Suppressor macrophage (primary cell): ENCODE measurements at places on chromosomes 6 and 20.
A peak's percentile ranks its signal among the peaks of the same experiment; 100 is the strongest.

- DNase-seq, result no peak
Measured at GRCh38 chr6:3009930-3010329, 10.2 kb downstream of the NQO2 start.

- DNase-seq, result no peak
Measured at GRCh38 chr6:89386917-89387491, 25.1 kb downstream of the RRAGD start.

GRCh38 chr20:63536997-63537524, at the start of gene PTK6:
Gene PTK6 (minus strand): TSS chr20:63537376. CDS start chr20:63537314, 62 bp downstream.
- peak; percentile 92 for DNase-seq

DNA sequence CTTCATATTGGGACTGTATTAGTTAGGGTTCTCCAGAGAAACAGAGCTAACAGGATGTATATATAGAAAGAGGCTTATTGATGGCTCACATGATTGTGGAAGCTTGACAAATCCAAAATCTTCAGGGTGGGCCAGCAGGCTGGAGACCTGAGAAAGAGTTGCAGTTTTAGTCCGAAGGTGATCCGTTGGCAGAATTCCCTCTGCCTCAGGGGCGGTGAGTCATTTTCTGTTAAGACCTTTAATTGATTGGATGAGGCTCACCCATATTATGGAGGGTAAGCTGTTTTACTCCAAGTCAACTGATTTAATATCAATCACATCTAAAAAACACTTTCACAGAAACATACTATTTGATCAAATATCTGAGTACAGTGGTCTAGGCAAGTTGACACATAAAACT, 113.6 kb downstream of the FLRT3 start:
- DNase-seq, result no peak

DNA sequence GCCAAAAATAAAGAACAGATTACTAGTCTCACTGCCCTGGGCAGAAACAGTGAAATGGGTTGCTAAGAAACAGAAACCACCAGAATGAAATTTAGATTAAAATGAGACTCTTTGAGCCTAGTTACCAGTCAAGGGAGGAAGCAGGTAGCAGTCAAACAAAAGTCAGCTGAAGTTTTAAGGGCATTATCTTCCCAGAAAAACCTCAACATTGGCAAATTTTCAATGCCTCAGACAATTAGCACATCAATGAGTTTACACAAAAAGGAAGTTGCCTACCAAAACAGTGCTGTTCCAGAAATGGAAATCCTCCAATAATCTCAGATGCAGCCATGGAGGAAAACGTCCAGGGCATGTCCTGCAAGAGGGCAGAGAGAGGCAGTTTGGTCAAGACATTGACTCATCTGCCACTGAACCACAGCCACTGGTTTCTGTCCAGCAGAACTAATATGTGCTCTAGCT, 399.7 kb upstream of the ADGRB3 start:
- no peak for DNase-seq

DNA sequence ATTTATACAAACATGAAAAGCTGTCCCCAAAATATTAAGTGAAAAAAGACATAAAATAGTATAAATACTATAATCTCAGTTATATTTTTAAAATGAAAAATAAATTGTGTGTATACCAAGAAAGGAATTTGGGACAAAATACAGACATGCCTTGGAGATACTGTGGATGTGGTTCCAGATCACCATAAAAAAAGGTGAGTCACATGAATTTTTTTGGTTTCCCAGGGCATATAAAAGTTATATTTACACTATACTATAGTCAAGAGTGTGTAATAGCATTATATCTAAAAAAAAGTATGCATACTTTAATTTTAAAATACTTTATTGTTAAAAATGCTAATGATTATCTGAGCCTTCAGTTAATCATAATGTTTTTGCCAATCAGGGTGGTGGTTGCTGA, 17.4 kb upstream of the SDHAF4 start:
- no peak for DNase-seq

- peak; percentile 2 for DNase-seq
Measured at GRCh38 chr6:105646391-105646867, 243.5 kb upstream of the PREP start.

- peak; percentile 2 for DNase-seq
Measured at GRCh38 chr6:77740380-77740779, 87.5 kb downstream of the MEI4 start.

DNA sequence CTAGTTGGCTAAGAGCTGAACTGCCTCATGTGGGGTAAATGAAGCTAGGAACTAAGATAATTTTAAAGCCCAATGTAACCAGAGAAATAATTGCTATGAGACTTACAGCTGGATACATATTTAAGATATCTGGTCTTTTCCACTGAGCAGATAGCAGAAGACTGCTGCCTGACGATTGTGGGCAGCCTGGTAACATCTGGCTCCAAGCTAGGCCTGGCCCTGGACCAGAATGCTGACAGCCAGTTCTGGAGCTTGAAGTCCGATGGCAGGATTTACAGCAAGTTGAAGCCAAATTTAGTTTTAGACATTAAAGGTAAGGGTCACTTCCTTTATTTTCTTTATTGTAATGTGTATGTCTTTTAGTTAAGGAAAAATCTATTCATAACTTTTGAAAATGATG, 65.7 kb downstream of the RTN4IP1 start:
- no peak for DNase-seq

- no peak for DNase-seq
Measured at GRCh38 chr6:45965792-45966191, 49.9 kb downstream of the CLIC5 start.

GRCh38 chr20:40134176-40134575, 554.9 kb downstream of the MAFB start:
- no peak for DNase-seq

GRCh38 chr6:50850223-50851048, 31.8 kb downstream of the TFAP2B start:
- peak; percentile 1 for DNase-seq

DNA sequence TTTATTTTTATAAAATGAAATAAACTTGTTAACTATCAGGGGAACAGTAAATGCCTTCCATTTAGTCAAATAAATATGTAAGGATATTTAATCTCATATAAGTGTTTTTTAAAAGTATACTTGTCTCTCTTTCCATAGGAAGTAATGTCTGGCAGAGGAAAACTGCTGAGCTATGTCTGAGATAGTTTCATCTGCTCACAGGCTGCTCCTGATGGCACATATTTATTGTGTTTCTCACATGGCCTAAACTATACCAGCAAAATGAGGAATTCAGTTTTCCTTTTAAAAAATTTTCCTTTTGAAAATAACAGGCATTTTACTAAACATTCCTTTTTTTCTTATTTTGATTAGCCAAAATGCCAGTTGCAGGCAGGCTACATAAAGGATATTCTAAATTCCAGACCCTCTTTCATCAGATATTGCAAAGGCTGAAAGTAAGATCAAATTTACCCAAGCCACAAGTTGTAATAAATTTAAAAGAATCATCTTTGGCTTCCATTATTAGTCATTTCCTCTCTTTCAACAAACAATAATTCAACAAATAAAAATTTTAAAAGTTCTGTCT, 60.1 kb upstream of the RNF146 start:
- no peak for DNase-seq

- DNase-seq, result no peak
Measured at GRCh38 chr6:148513145-148514071, 170.8 kb downstream of the SASH1 start.

GRCh38 chr6:167577891-167578361, 248.8 kb upstream of the AFDN start:
- DNase-seq, result no peak

DNA sequence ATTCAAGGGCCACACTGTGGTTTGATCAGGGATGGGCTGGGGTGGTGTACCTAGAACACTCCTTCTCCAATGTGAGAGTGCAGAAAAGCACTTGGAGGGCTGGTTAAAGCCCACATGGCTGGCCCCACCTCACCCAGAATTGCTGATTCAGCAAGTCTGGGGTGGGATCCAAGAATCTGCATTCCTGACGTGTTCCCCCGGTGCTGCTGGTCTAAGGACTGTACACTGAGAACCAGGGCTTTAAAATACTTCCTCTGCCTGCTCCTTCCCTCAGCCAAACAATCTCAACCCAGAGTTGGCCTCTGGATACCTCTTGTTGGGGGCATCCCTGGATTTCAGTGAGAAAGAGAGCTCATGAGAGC, 13.4 kb upstream of the OCSTAMP start:
- no peak for DNase-seq

DNA sequence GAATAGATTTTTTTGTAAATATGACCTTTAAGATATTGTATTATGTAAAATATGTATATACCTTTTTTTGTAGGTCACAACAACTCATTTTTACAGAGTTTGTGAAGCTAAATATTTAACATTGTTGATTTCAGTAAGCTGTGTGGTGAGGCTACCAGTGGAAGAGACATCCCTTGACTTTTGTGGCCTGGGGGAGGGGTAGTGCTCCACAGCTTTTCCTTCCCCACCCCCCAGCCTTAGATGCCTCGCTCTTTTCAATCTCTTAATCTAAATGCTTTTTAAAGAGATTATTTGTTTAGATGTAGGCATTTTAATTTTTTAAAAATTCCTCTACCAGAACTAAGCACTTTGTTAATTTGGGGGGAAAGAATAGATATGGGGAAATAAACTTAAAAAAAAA, 130.9 kb downstream of the SULF2 start:
- no peak for DNase-seq

DNA sequence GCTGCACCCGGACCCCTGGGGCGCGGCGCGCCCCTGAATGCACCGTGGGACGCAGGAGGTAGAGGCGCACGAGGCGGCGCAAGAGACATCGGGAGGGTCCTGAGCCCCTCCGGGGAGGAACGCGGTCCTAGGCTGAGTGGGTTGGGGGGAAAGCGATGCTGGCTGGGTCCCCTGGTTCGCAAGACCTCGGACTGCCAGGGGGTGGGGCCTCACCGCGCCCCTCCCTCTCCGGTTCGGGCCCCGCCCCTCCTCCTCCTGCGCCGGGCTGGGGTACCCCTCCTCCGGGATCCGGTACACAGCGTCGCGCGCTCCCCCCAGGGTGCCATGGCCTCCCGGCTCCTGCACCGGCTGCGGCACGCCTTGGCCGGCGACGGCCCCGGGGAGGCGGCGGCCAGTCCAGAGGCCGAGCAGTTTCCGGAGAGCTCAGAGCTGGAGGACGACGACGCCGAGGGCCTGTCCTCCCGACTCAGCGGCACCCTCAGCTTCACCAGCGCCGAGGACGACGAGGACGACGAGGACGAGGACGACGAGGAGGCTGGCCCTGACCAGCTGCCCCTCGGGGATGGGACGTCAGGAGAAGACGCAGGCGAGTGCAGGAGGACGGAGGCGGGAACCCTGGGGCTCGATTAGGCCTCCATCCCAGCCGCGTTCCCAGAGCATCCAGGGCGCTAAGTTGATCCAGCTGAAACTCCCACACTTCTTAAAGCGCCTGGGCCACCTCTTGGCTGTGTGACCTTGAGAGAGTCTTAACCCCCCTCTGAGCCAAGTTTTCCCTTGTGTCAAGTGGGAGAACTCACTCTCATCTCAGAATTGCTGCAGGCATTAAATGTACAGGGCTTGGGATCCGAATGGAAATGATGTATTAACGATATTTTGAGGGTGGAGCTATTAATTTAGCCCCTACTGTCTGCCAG, 541 bp downstream of the SNX21 start:
- DNase-seq, result peak; percentile 24

- DNase-seq, result no peak
Measured at GRCh38 chr6:1016329-1017302, 295.3 kb upstream of the FOXQ1 start.

- DNase-seq, result peak; percentile 47
Measured at GRCh38 chr6:27312146-27312949, at the start of gene POM121L2. Gene POM121L2 (minus strand): TSS chr6:27312273. CDS start chr6:27312170, 103 bp downstream.

GRCh38 chr6:143940011-143940597, 68.0 kb downstream of the PLAGL1 start:
- DNase-seq, result peak; percentile 52

GRCh38 chr6:7183707-7184106, 75.9 kb downstream of the RREB1 start:
- DNase-seq, result no peak

DNA sequence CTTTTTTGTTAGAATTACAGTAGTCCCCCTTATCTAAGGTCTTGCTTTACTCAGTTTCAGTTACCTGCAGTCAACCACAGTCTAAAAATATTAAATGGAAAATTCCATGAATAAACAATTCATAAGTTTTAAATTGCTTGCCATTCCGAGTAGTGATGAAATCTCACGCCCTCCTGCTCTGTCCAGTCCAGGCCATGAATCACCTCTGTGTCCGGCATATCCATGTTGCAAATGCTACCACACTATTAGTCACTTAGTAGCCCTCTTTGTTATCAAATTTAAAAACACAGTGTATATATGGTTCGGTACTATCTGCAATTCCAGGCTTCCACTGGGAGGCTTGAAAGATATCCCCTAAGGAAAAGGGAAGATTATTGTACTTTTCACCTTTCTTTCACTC, 164.6 kb upstream of the FAM83B start:
- DNase-seq, result no peak

GRCh38 chr6:79947191-79948186, at the start of gene ELOVL4:
Gene ELOVL4 (minus strand): TSS chr6:79947553. CDS start chr6:79947279, 274 bp downstream.
- DNase-seq, result no peak

DNA sequence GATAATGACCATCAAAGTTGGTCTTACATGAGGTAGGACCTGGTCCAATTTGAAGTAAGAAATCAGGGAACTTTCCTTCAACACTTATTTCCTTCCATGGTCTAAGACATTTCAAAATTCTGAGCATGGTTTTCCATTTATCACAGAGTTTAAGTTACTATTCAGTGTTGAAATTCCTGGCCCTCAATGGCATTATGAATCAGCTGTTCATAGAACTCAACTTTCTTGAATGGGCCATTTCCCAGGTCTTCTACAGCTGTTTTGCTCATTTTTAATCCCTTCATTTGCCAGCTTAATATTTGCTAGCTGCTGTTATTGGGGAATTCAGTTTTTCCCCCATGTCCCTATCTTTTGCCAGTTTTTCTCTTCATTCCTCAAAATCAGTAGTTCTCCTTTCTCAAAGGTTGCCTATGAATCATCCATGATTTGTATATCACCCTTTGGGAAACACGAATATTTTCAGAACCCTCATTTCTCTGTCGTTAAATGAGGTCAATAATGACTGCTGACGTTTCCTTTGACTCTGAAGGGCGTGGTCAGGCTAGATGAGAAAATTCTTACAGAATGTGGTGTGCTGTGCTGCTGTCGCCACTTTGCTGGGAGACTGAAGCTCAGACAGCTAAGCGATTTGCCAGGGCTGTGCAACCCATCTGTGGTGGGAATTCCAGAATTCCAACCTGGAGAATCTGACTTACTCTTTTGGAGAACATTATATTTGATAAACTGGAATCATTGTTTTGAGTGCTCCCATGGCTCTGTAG, 216.5 kb upstream of the FLRT3 start:
- DNase-seq, result no peak

DNA sequence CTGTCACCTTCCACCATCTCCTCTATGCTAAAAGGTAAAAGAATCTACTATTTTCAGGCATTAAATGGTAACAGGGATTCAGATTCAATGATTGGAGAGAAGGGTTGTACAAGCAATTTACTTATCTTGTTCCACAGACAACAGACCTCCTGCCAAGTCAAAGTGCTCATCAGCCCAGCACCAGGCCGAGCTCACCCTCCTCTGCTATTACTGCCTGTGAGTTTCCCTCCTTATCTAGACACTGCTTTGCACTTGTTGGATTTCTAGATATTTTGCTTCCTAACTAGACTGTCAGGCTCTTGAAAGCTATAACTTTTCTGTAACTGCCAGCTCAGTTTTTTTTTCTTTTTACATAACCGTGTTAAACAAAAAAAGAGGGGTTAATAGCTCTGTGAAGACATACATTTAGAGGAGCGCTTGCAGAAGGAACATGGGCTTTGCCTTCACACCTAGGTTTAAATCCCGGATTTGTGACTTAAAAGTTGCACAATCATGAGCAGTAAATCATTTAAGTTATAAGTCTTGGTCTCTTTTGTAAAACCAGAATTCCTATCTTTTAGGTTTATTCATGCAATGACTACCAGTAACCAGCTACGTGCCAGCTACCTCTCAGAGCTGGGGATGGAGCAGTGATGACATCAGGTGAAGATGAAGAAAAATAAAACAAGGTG, 1.1 kb upstream of the FAM162B start:
- DNase-seq, result no peak
